Upper lobe of left lung (tissue), 6 donors: ENCODE measurements at places on chromosomes 4 and X. TPM values are rescaled to one million over a fixed set of nuclear protein-coding genes. Genes with fewer than 3 reads are reported as not detected.

PAGE2B gene
- total RNA-seq = not detected

RNF175 gene
- not detected for total RNA-seq

CLRN2 gene
- total RNA-seq = not detected

ANKRD17 gene
- total RNA-seq = 68.9 TPM

RS1 gene
- 1.0 TPM for total RNA-seq

P2RY10 gene
- not detected for total RNA-seq
